ENCODE measurements at places on chromosomes 7 and 10.

DNA sequence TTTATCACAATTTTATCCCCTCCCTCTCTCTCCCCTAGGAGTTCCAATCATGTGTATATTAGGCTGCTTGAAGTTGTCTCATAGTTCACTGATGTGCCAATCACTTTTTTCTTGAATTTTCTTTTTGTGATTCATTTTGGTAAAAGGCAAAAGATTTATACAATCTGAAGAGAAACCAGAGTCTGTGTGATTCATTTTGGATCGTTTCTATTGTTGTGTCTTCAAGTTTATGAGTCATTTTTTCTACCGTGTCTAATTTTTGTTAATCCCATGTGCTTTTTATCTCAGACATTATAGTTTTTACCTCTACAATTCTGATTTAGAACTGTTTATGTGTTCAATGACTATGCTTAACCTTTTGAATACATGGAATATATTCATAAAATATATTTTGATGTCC, 483.9 kb upstream of the AUTS2 start:
- no peak for DNase-seq

DNA sequence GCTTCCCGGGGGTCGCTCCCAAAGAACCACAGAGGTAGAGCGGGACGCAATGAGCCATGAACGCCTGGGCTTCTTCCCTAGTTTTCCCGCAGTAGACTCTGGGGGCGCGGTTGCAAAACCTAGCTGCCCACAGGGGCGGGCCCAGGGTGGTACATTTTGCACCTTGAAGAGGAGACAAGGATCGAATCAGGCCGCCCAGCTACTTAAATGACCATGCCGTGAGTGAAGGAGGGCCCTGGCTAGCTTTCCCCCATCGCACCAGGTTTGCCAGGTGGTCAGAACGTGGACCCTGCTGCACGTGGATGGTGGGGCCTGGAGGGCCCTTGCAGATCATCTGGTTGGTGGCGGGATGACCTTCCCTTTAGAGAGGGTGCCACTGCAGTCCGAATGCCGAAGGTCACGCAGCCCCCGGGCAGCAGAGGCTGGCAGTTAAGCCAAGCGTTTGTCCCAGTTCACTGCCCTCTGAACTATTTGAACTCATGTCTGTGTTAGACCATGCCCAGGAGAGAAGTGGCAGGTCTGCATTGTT, 604 bp upstream of the SHTN1 start:
- DNase-seq: peak; percentile 75

DNA sequence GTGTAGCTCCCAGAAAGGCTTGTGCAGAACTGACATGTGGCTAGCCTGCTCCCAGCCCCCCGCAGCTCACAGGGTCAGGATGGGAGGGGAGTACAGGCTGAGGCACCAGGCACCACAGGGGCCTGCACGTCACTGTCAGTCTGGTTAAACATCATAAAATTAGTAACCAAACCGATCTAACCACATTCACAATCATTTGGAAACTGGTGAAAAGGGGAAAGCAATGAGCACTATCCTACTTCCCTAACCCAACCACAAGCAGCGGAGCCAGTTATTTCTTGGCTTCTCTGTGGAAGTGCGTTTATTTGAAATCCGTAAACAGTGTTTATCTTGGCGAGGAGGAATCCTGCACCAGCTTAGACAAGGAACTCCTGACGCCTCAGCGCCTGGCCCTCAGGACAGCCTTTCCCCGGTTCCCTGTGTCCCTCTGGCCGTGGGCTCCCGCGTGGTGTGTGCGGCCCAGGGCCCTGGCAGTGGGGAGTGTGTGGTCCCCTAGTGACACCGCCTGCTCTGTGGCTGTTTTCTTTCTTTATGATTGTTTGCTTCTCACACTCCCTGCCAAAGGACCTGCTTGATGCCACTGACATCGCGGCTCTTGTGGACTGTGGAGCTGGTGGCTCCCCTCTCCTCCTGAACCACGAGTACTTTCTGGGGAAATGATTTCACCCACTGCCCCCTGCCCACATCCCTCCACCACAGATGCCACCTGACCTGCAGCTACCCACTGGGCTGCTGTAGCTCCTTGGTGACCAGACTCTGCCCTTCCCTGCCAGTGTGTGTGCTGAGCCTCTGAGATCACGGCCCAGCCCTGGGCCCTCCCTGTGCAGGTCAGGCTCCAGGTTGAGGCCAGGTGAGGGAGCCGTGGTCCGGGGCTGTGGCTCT, 38.0 kb downstream of the INPP5A start:
- DNase-seq: no peak

GRCh38 chr10:117801691-117802090, 245.1 kb downstream of the RAB11FIP2 start:
- no peak for DNase-seq

GRCh38 chr10:14904864-14905263, 26.2 kb downstream of the SUV39H2 start:
- DNase-seq: no peak

DNA sequence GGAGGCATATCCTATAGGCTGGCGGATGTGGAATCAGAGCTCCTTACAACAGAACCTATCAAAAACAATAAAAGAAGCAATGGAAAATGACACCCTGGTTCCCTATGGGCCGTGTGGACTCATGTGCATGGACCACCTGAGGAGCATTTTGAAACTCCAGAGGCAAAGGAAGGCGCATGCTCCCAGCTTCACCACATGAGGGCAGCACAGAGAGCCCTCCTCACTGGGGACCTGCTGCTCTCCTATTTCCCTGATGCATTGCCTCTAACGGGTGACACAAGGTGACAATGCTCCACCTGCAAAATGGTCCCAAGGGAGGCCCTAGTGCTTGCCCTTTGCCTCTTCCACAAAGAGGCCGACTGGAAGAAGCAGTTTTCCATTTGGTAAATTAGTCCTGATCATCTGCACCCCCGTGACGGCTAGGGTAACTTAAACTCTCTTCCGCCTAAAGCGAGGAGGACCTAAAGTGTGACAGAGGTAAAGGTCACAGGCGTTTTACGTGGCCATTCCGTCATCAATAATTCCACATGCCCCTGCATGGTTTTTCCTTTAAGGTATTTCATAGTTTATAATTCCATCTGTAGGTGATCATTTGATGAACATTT, 67.7 kb downstream of the GPAM start:
- DNase-seq: peak; percentile 11

DNA sequence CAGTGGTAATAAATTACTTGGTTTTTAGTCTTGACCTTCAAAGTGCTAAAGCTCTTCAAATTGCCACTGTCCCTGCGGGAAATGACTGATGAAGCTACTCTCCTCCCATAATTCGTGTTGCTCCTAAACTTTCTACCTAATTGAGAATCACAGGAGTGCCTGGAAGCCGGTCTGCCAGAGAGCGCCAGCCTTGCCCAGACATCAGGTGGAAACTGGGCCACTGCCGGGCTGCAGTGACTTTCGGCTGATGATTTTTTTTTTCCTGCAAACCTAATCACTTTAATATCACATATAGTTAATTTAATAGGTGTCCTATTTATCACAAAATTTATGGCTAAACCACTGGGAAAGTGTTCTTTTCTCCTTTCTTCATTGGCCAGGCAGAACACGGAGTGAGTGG, 59.6 kb upstream of the UBE3C start:
- no peak for DNase-seq

GRCh38 chr10:117503244-117504205, 39.0 kb upstream of the EMX2 start:
- peak; percentile 69 for DNase-seq

DNA sequence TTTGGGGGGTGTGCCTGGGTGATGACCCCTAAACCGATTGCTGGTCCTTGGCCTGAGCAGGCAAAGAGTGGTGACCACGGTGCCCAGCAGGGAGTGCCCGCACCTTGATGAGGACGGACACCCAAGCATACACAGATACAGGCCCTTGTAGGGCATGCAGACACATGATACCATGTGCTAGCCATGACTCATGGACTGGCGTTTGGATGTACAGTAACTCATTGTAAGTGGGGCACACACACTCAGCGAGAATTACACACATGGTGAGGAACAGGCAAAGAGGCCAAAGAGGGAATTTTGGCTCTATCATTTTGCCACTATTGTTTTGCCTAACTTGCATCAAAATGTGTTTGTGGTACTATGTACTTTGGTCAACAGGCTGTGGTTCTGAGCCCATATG, 24.1 kb downstream of the KAZALD1 start:
- DNase-seq: no peak

Data from NCI-H2081 (cell line).